ENCODE measurements at places on chromosomes 6 and 20.

DNA sequence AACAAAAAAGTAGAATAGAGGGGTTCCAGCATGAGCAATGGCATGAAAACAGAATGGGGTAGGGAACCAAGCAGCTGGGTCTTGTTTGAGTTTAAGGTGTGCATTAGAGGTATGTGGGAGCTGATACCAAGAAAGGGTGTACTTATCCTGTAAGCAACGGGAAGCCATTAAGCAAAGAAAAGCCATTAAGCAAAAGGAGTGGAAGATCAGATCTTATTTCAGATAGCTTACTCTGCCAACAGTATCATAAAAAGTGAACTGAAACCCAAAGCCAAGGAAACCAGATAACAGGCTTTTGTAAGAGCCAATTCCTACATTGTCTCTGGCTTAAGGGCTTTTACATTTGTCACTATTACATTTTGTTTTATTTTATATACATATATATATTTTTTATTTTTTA is 21.3 kb upstream of the BEND6 start:
- H3K4me1 ChIP-seq: no peaks in the 10 kb centered on the region
- H3K27ac ChIP-seq: no peak overlapping the region
- H3K27me3 ChIP-seq: no peaks in the 10 kb centered on the region
- no peak overlapping the region for H3K4me3 ChIP-seq

DNA sequence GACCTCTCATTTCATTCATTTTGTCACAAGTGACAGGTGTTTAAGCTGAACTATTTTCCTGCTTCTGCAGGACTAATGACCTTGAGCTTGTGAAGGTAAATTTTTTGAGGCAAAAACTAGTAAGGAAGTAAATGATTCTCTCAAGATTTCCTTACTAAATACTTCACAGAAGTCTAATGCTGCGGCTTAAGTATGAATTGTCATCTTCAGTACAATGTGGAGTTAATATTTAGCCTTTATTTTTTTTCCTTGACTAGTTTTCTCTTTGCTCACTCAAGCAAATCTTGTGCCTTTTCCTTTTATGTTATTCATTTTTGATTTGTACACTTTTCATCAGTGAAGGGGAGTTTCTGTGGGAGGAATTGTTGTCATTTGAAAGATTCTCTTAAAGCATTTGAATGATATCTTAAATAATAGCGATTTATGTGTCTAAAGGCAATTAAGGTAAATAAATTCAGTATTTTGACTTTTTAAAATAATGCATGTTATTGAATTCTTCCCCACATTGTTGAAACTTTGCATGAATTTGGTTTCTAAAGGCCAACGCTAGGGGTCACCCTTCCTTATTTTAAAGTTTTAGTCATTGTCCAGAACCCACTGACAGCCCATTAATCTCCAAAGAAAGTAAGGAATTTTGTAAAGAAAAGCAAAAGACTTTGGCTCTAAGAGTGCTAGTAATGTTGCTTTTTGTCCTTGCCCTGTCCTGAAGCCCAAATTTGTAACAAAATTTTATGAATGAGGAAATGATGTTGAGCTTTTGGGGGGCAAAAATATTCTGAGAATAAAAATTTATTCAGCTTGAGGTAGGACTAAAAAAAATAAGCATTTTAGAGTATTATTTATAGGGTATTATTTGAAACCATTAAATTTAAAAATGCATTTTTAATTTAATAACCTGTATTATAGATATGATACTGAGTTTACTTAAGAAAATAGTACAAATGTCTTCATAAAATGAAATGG is 157.4 kb upstream of the LAMA2 start:
- no peaks in the 10 kb centered on the region for H3K4me1 ChIP-seq
- H3K4me3 ChIP-seq: no peak overlapping the region
- no peak overlapping the region for H3K27ac ChIP-seq

GRCh38 chr6:26516481-26517427 is 16.7 kb downstream of the BTN1A1 start:
- H3K27ac ChIP-seq: no peak overlapping the region
- H3K4me3 ChIP-seq: no peak overlapping the region
- H3K4me1 ChIP-seq: peaks cover 16% of the 10 kb centered on the region
- H3K27me3 ChIP-seq: peaks cover 10% of the 10 kb centered on the region
- peaks cover 3% of the 10 kb centered on the region for H3K36me3 ChIP-seq

DNA sequence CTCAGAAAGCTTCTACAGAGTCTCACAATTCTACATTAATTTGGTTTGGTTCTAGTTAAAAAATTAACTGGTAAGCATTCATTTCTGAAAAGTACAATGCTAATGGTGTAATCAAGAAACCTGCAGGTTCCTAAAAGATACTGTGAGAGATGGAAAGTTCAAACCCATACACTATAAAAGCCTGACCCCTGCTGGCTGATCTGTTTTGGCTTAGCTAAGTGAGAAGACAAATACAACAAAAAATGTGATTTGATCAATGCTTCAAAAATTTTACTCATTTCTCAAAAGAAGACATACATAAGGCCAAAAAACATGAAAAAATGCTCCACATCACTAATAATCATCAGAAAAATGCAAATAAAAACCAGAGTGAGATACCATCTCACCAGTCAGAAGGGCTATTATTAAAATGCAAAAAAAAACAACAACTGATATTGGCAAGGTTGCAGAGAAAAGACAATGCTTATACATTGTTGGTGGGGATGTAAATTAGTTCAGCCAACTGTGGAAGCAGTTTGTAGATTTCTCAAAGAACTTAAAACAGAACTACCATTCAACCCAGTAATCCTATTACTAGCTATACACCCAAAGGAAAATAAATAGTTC is 102.8 kb downstream of the MOXD1 start:
- H3K4me3 ChIP-seq: no peak overlapping the region
- H3K27ac ChIP-seq: no peak overlapping the region
- H3K36me3 ChIP-seq: no peaks in the 10 kb centered on the region
- no peaks in the 10 kb centered on the region for H3K4me1 ChIP-seq

DNA sequence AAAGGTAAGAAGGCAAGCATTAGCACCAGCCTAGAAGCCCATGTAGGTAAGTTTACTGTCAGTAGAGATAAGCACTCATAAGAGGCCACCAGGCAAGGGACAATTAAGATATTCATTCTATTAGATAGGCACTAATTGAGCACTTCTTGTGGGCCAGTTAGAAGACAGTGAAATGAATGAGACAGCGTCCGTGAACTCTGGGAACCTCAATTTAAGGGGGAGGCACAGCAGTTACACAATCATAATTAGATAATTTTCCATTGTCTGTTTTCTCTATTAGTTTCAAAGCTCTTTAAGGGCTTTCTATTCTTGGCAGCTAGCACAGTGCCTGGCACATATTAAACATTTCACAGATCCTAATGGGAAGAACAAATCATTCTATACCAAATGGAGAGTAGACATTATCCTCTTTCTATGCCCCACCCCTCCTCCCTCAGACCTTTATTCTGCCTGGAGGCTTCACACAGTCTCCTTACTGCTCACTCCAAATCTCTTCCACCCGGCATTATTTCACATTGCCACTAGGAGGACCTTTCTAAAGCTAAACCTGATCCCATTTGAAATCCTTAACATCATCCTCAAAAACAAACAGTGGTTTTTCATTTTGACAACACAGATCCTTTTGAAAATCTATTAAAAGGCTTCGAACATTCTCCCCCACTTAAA is 529.6 kb downstream of the ADGRB3 start:
- no peaks in the 10 kb centered on the region for H3K36me3 ChIP-seq
- H3K4me3 ChIP-seq: no peak overlapping the region
- no peaks in the 10 kb centered on the region for H3K4me1 ChIP-seq
- no peak overlapping the region for H3K27ac ChIP-seq

GRCh38 chr6:135521431-135521830 is 23.9 kb upstream of the AHI1 start:
- no peak for DNase-seq
- no peaks in the 10 kb centered on the region for H3K4me1 ChIP-seq
- no peak overlapping the region for H3K4me3 ChIP-seq
- H3K27me3 ChIP-seq: no peaks in the 10 kb centered on the region

Data from immature natural killer cell (primary cell).